ENCODE measurements at places on chromosomes 6 and 20. TPM values are rescaled to one million over a fixed set of nuclear protein-coding genes. Genes with fewer than 3 reads are reported as not detected.

The TPD52L1 gene
- total RNA-seq = 10.8 TPM

The PSORS1C1 gene
- total RNA-seq = 0.28 TPM

The SAPCD1 gene
- total RNA-seq = not detected

The RSPO3 gene
- not detected for total RNA-seq

The C20orf204 gene
- total RNA-seq = 0.18 TPM

The SLC17A3 gene
- total RNA-seq = not detected

DNA sequence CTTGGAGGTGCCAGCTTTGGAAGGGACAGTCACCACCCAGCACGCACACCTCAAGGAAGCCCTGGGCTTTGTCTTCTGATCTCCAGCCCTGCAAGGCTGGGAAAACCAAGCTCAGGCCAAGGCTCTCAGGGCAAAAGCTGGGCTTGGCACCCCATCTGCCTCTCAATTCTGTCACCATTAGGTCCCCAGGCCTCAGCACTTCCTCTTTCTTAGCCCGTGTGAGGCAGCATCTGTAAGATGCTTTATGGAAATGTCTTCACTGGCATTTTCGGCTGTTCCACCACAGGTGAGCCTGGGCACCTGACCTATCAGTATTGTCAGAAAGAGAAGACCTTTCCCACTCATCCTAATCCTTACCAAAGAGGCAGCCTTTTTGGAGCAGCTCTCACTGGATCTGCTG is 24.6 kb downstream of the GMEB2 start:
- DNase-seq = no peak
- H3K27ac ChIP-seq = no peak overlapping the region
- peaks cover 32% of the 10 kb centered on the region for H3K36me3 ChIP-seq

- DNase-seq = peak; percentile 1
- H3K4me3 ChIP-seq = peak within 1 kb of the TSS; percentile 43
- no peaks in the 10 kb centered on the region for H3K36me3 ChIP-seq
- peaks cover 3% of the 10 kb centered on the region for H3K27me3 ChIP-seq
- H3K27ac ChIP-seq = no peak within 1 kb of the TSS
These were observed at the start of gene TSHZ2 for GRCh38 chr20:52972190-52972937. Gene TSHZ2 (plus strand): TSS chr20:52972358. CDS start chr20:52973294, 936 bp downstream.

GRCh38 chr20:38607351-38607750 is 5.7 kb downstream of the ARHGAP40 start:
- DNase-seq = no peak
- H3K4me3 ChIP-seq = no peak overlapping the region
- peaks cover 29% of the 10 kb centered on the region for H3K27me3 ChIP-seq
- no peak overlapping the region for H3K27ac ChIP-seq
- H3K36me3 ChIP-seq = no peaks in the 10 kb centered on the region

- H3K27me3 ChIP-seq = peaks cover 27% of the 10 kb centered on the region
- H3K27ac ChIP-seq = no peak overlapping the region
- no peaks in the 10 kb centered on the region for H3K4me1 ChIP-seq
- H3K4me3 ChIP-seq = peak overlapping the region; percentile 27
These were observed 32.0 kb downstream of the POM121L2 start for GRCh38 chr6:27280064-27280539.

- DNase-seq = no peak
- no peaks in the 10 kb centered on the region for H3K27me3 ChIP-seq
- H3K4me3 ChIP-seq = no peak overlapping the region
- H3K4me1 ChIP-seq = no peaks in the 10 kb centered on the region
These were observed 61.9 kb downstream of the KCNQ5 start for GRCh38 chr6:72683797-72684196.

DNA sequence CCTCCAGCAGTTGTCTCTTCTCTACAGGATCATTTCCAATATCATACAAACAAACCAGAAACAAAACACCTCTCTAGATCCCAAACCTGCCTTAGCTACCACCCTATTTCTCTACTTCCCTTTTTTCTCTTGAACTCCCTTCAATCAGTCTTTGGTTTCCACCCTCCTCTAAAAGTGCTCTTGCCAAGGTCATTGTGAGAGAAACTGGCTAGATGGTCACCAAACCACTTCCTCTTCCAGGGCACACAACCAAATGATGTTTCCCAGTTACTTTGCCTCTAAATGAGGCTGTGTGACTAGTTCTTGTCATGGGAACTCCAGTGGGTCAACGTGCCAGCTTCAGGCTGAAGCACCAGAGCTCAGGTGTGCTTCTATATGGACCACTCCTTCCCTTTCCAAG is 85.8 kb upstream of the ARMC2 start:
- no peak for DNase-seq
- H3K4me1 ChIP-seq = peaks cover 5% of the 10 kb centered on the region
- no peak overlapping the region for H3K4me3 ChIP-seq
- H3K36me3 ChIP-seq = no peaks in the 10 kb centered on the region

DNA sequence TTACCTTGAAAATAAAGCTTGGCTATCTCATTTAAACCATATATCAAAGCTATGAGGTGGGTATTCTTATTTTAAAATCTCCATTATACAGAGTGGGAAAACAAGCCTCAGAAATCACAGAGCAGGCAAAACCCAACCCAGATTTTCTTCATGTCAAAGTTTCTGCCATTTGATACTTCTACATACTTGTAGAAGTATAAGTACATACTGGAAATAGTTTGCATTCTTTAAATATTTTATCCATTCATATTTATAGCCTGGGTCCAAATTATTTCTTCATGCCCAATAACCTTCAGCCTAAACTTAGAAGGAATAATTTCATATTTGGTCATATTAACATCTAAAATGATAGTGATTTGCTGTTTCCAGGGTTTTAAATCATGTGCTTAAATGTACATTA is 61.8 kb downstream of the MLIP start:
- no peak overlapping the region for H3K4me3 ChIP-seq
- H3K36me3 ChIP-seq = no peaks in the 10 kb centered on the region
- no peaks in the 10 kb centered on the region for H3K27me3 ChIP-seq
- H3K4me1 ChIP-seq = no peaks in the 10 kb centered on the region
- DNase-seq = no peak

DNA sequence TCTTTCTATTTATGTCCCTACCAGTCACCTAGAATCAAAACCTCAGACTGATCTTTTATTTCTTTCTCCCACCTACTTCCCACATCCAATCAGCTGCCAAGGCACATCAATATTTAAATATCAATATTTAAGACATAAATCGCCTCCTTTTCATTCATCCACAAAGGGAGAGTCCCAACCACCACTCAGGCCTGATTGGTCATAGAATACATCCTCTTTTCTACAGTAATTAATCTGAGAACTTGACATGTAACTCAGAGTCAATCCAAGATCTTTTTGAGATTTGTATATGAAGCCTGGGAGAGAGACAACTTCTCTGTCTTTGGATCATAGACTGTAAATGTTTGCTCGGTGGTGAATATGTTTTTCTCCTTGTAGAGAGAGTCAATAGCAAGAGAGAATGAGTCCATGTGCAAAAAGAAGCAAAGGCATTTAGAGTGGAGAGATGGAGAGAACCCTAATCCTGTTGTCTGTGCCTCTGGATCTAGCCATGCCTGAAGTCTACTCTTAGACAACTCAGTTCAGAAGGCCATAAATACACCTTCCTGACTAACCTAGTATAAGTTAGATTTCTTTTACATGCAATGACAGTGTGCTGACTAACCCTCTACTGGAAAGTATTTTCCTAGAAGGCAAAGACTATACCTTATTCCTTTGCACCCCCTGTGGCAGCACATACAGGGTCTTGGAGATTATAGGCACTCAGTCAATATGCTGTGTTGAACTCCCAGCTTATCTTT is 12.1 kb upstream of the NEDD9 start:
- no peaks in the 10 kb centered on the region for H3K4me1 ChIP-seq
- no peak overlapping the region for H3K27ac ChIP-seq

DNA sequence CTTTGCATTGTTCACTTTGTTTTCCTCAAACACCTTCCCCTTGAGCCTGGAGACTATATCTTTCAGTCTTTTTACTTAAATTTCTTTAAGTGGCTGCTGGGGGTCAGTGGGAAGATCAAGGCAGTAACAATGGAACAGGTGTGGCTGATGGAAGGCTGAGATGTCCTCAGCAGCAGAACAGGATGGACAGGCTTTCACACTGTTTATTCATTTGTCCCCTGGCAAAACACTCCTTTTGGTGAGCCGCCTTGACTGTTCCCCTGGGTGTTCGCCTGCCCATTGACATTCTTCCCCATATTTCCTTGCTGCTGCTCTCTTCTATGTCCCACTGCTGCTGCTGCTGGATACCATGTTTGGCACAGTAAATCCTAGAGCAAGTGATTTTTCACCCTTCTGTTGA is 38.1 kb downstream of the RNF144B start:
- no peak overlapping the region for H3K27ac ChIP-seq
- peaks cover 2% of the 10 kb centered on the region for H3K27me3 ChIP-seq
- H3K4me3 ChIP-seq = no peak overlapping the region
- no peaks in the 10 kb centered on the region for H3K4me1 ChIP-seq
- H3K36me3 ChIP-seq = no peaks in the 10 kb centered on the region

DNA sequence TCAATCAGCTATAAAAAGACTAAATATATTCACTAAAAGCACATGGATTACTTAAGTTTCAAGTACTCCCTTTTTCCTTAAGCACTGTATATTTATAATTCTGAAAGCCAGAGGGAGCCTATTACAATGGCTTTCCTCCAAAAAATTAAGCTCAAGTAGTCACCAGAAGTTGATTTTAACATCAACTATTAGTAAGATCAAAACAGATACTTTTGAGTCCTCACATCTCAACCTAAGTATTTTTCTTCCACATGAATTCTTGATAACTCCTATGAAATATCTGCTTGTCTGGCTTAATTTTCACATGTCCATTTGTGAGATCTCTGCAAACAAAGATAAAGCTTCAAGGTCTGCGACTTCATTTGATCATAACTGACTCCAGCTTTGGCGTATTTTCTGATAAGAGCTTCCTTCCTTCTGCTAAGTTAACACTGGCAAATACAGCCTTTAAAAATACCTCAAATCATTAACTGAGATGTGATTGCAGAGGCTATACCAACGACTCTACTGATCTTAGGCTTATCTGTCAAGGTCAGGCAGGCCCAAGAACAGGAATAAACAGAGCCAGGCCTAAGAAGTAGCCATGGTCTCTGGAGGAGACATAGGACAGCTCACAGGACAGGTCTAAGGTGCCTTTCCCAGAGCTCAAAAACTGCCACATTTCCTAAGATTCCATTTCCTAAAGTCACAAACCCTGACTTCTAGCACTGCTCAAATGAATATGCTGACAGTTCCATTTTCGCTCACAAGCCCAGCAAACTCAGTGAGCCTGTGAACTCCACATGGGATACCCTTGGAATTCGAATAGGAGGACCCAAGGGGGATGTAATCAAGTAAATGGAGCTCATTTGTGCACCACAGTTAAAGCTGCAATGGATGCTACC is 10.0 kb downstream of the SNX5 start:
- H3K27ac ChIP-seq = peak overlapping the region; percentile 88
- H3K36me3 ChIP-seq = peaks cover 27% of the 10 kb centered on the region
- H3K27me3 ChIP-seq = no peaks in the 10 kb centered on the region
- DNase-seq = peak; percentile 61
- peaks cover 24% of the 10 kb centered on the region for H3K4me1 ChIP-seq

DNA sequence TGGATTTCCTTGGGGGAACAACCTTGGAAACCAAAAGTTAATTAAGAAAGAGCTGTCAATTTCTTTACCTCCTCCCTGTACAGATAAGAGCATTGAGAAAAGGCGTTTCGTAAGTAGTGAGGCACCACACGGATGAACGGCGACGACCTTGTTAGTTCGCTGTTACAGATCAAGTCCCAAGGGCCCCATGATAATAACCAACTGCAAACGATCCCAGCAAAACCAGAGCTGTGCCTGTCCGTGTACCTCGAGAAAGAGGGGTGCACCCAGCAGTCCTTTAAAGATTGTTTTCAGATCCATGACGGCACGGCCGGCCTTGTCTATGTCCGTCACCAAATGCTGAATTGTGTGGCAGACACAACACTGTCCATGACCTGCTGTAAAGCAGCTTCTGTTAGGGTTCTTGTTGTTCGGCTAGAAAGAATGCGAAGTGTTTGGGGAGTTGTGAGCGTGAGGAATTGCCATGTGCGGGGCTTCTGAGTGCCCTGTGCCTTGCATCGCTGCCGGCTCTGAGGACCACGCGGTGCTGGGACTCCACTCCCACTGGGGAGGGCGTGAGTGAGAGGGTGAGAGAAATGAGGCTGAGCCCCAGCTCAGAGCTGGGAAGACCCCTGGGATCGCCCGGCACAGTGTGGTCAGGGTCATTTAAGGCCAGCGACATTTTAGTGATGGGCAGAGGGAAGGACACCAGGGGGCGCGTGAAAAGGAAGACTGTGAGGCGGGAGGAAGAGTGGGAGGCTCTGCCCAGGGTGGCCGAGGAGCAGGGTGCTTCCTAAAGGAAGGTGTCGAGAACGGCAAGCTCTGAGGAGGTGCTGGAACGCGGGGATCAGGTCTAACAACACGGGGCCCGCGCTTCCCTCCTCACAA is 136.8 kb upstream of the RPS6KA2 start:
- DNase-seq = no peak
- peaks cover 31% of the 10 kb centered on the region for H3K27me3 ChIP-seq
- no peaks in the 10 kb centered on the region for H3K4me1 ChIP-seq
- no peaks in the 10 kb centered on the region for H3K36me3 ChIP-seq
- no peak overlapping the region for H3K4me3 ChIP-seq

GRCh38 chr20:47551841-47552240 is 50.2 kb downstream of the NCOA3 start:
- no peak for DNase-seq
- no peak overlapping the region for H3K4me3 ChIP-seq
- H3K27ac ChIP-seq = no peak overlapping the region
- H3K27me3 ChIP-seq = no peaks in the 10 kb centered on the region
- H3K36me3 ChIP-seq = no peaks in the 10 kb centered on the region

GRCh38 chr6:84280639-84281038 is 53.2 kb upstream of the CEP162 start:
- no peak overlapping the region for H3K4me3 ChIP-seq
- H3K4me1 ChIP-seq = no peaks in the 10 kb centered on the region

GRCh38 chr6:158970640-158971275 is 29.2 kb downstream of the RSPH3 start:
- no peak overlapping the region for H3K27ac ChIP-seq
- H3K36me3 ChIP-seq = no peaks in the 10 kb centered on the region
- no peak overlapping the region for H3K4me3 ChIP-seq

DNA sequence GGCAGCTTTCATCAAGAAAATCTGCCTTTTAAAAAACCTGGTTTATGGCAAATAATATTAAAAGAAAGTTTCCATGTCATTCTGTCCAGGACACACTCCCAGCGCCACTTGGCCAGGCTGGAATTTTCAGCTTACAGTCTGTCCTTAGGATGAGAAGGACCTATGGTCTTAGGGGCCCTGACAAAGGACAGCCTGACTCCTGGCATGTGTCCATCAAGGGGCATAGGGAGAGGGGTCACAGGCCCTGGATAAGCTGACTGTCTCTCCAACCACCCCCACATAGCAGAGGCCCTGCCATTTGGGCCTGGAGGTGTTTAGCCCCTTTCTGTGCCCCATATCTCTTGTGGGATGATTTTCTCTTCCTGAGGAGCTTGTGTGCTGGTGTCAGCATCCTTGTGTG is 60.6 kb downstream of the ADTRP start:
- peaks cover 4% of the 10 kb centered on the region for H3K4me1 ChIP-seq
- no peaks in the 10 kb centered on the region for H3K36me3 ChIP-seq
- H3K27ac ChIP-seq = no peak overlapping the region
- DNase-seq = no peak
- H3K27me3 ChIP-seq = no peaks in the 10 kb centered on the region

- peak; percentile 100 for DNase-seq
- H3K4me1 ChIP-seq = peaks cover 24% of the 10 kb centered on the region
- no peak overlapping the region for H3K4me3 ChIP-seq
- no peaks in the 10 kb centered on the region for H3K27me3 ChIP-seq
These were observed 116.6 kb downstream of the MRPL14 start for GRCh38 chr6:44010411-44011349.

Data from IMR-90 (cell line).